Upper lobe of right lung (tissue), 1 donor: ENCODE measurements at places on chromosomes 13 and 19. TPM values are rescaled to one million over a fixed set of nuclear protein-coding genes. Genes with fewer than 3 reads are reported as not detected.

The PALM3 gene
- 10.0 TPM for total RNA-seq

The WDR87 gene
- not detected for total RNA-seq

The SPART gene
- 86.8 TPM for total RNA-seq

The TMEM255B gene
- total RNA-seq, result 43.6 TPM

The KIR3DL1 gene
- 0.23 TPM for total RNA-seq

The IGFL1 gene
- not detected for total RNA-seq

DNA sequence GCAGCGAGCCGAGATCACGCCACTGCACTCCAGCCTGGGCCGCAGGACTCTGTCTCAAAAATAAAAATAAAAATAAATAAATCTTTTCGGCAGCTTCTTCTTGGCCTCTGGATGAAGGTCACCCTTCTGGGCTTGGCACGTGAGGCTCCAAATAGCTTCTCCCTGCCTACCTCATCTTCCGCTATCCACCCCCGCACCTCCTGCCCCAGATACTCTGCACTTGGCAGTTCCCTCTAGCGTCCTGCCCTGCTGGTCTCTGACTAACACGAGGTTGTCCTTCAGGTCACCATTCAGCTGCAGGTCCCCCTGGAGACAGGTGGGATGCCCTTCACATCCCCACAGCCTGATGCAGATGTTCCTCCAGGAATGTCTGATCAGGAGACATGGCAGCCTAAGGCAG lies 8.5 kb upstream of the CCL25 start:
- no peak for DNase-seq
- no peak overlapping the region for H3K27ac ChIP-seq
- no peaks in the 10 kb centered on the region for H3K4me1 ChIP-seq
- no peaks in the 10 kb centered on the region for H3K27me3 ChIP-seq
- no peak overlapping the region for H3K4me3 ChIP-seq

DNA sequence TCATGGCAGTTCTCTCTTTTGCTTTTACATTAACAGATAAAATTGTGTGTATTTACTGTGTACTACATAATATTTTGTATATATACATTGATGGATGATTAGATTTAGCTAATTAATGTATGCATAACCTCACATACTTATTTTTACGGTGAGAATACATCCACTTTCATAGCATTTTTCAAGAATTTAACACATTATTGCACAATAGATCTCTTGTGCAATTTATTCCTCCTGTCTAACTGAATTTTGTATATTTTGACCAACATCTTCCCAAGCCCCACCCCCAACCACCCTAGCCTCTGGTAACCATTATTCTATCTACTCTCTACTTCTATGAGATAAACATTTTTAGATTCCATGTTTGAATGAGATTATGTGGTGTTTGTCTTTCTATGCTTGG lies 194.7 kb downstream of the RBM26 start:
- no peak for DNase-seq
- H3K4me1 ChIP-seq, result no peaks in the 10 kb centered on the region
- H3K27me3 ChIP-seq, result no peaks in the 10 kb centered on the region
- no peaks in the 10 kb centered on the region for H3K36me3 ChIP-seq
- H3K27ac ChIP-seq, result no peak overlapping the region

DNA sequence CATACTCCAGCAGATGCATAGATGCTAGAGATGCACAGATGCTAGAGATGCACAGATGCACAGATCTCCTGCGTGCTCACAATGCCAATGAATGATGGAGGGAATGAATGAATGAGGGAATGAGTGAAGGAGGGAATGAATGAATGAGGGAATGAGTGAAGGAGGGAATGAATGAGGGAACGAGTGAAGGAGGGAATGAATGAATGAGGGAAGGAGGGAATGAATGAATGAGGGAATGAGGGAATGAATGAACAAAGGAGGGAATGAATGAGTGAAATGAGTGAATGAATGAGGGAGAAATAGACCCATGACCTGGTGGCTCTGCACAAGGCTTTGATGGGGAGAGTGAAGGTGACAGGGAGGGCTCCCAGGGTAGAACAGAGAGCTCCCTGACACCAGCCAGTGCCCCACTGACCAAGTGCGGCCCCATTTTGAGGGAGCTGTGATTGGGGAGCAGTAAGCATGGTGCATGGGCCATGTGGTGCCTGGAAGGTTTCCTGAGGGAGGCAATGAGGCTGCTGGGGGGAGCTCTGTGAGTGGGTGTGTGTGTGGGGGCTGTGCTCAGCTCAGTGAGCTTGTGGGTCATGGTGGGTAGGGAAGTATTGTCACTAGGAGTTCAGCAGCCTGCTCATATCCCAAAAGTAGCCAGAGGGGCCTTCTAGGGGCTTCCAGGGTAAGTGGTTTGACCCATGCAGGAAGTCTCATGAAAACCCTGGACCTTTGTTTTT lies 12.7 kb downstream of the SLC27A1 start:
- H3K36me3 ChIP-seq, result no peaks in the 10 kb centered on the region
- no peaks in the 10 kb centered on the region for H3K27me3 ChIP-seq
- no peak for DNase-seq
- H3K27ac ChIP-seq, result no peak overlapping the region
- no peak overlapping the region for H3K4me3 ChIP-seq

- no peak overlapping the region for H3K4me3 ChIP-seq
- H3K36me3 ChIP-seq, result no peaks in the 10 kb centered on the region
- H3K4me1 ChIP-seq, result no peaks in the 10 kb centered on the region
- DNase-seq, result no peak
- no peak overlapping the region for H3K27ac ChIP-seq
Observed at GRCh38 chr13:23086968-23087623, 93.7 kb upstream of the SGCG start.

GRCh38 chr13:37138926-37139325 lies 33.5 kb upstream of the CSNK1A1L start:
- H3K27me3 ChIP-seq, result no peaks in the 10 kb centered on the region
- no peaks in the 10 kb centered on the region for H3K36me3 ChIP-seq
- H3K4me3 ChIP-seq, result no peak overlapping the region
- no peak overlapping the region for H3K27ac ChIP-seq

GRCh38 chr19:2016041-2016807 lies 710 bp upstream of the BTBD2 start:
- no peak for DNase-seq
- no peak overlapping the region for H3K27ac ChIP-seq
- H3K4me3 ChIP-seq, result peak overlapping the region; percentile 20
- H3K4me1 ChIP-seq, result peaks cover 5% of the 10 kb centered on the region
- no peaks in the 10 kb centered on the region for H3K27me3 ChIP-seq
- no peaks in the 10 kb centered on the region for H3K36me3 ChIP-seq

DNA sequence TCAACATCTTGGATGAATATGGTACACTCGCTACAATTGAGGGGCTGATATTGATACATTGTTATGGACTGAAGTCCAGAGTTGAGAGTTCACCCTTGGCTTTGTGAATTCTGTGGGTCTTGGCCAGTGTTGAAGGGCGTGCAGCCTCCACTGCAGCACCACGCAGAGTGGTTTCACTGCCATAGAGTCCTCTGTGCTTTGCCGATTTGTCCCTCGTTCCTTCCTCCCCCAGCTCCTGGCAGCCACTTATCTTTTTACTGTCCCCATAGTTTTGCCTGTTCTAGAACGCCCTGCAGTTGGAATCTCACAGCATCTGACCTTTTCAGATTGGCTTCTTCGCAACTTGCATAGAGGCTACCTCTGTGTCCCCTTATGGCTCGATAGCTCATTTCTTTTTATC lies 57.3 kb upstream of the IRS2 start:
- H3K27me3 ChIP-seq, result no peaks in the 10 kb centered on the region
- no peak for DNase-seq
- no peaks in the 10 kb centered on the region for H3K36me3 ChIP-seq
- no peak overlapping the region for H3K27ac ChIP-seq
- H3K4me1 ChIP-seq, result no peaks in the 10 kb centered on the region
- H3K4me3 ChIP-seq, result no peak overlapping the region

GRCh38 chr13:66673401-66673800 lies 556.7 kb downstream of the PCDH9 start:
- H3K4me3 ChIP-seq, result no peak overlapping the region
- H3K4me1 ChIP-seq, result no peaks in the 10 kb centered on the region
- no peaks in the 10 kb centered on the region for H3K27me3 ChIP-seq
- DNase-seq, result no peak

- no peak overlapping the region for H3K4me3 ChIP-seq
- H3K4me1 ChIP-seq, result peaks cover 42% of the 10 kb centered on the region
- H3K27me3 ChIP-seq, result no peaks in the 10 kb centered on the region
- H3K36me3 ChIP-seq, result peaks cover 29% of the 10 kb centered on the region
- peak overlapping the region; percentile 91 for H3K27ac ChIP-seq
- peak; percentile 70 for DNase-seq
Observed at GRCh38 chr19:46303322-46303690, 6.5 kb downstream of the HIF3A start.

DNA sequence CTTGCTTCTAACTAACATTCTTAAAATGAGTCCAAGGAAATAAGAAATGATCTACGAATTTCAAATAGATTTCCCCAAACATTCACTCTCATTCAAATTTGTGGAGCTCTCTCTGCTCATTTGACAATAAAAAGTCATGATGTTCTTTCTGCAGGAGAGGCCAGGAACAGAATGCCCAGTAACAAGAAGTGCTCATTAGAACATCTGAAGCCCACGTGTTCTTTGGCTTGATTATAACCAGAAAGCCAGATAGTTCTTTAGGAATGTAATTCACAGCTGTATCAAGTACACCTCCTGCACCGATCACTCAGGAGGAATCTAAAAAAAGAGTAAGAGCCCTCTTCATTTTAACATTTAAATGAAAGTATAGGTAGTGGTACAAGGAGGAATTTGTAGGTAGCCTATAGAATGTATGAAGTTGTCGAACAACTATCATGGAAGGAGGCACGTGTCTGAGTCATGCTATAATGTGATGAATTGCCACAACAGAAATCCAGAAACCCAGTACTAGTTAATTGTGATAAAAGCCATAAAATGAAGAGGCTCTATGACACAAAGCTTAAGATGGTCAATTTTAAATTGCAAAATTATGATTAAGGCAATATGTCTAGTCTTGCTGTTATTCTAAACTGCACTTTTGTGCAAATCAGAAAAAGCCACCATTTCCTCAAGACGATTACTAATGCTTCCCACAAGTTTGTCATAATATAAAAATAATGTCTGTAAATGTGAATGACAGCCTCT lies 12.8 kb downstream of the MEDAG start:
- no peaks in the 10 kb centered on the region for H3K4me1 ChIP-seq
- H3K4me3 ChIP-seq, result no peak overlapping the region
- no peaks in the 10 kb centered on the region for H3K27me3 ChIP-seq
- H3K36me3 ChIP-seq, result no peaks in the 10 kb centered on the region
- DNase-seq, result no peak

DNA sequence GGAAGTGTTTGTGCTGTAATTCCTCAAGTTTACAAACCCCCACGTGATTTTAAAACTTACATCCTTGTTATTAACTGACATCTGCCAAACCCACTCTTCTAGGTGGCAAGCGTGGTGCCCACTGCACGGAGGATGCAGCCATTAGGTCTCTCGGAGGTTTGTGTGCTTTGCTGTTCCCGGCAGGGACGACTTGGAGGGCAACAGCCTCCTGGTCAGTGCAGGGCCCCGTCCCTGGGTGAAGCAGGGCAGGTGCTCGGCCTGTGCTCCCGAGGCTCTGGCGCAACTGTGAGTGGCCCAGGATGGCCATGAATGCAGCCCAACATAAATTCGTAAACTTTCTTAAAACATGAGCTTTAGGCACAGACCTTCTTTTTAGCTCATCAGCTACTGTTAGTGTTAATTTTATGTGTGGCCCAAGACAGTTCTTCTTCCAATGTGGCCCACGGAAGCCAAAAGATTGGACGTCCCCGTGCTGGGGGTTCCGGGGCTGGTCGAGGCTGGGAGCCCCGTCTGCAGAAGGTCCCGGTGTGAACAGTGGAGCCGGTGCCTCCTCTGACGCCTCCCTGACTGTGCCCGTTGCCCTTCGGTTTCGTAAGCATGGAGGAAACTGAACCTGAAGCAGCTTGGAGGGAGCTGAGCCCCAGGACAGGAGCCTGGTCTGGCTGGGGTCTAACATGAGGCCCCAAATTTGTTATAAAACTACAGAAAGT lies 11.9 kb downstream of the GAS6 start:
- H3K36me3 ChIP-seq, result no peaks in the 10 kb centered on the region
- no peak for DNase-seq
- H3K27ac ChIP-seq, result no peak overlapping the region
- no peaks in the 10 kb centered on the region for H3K27me3 ChIP-seq

- no peak overlapping the region for H3K4me3 ChIP-seq
- H3K27ac ChIP-seq, result no peak overlapping the region
- DNase-seq, result no peak
- no peaks in the 10 kb centered on the region for H3K4me1 ChIP-seq
- peaks cover 17% of the 10 kb centered on the region for H3K27me3 ChIP-seq
Observed at GRCh38 chr19:51713319-51714285, 10.2 kb downstream of the HAS1 start.

GRCh38 chr13:110640591-110641029 lies 25.3 kb downstream of the NAXD start:
- H3K27ac ChIP-seq, result no peak overlapping the region
- no peak overlapping the region for H3K4me3 ChIP-seq
- H3K4me1 ChIP-seq, result no peaks in the 10 kb centered on the region

- H3K36me3 ChIP-seq, result peaks cover 9% of the 10 kb centered on the region
- DNase-seq, result no peak
- no peak overlapping the region for H3K27ac ChIP-seq
- H3K4me3 ChIP-seq, result no peak overlapping the region
- H3K27me3 ChIP-seq, result no peaks in the 10 kb centered on the region
Observed at GRCh38 chr13:19681517-19681916, 48.1 kb downstream of the MPHOSPH8 start.

DNA sequence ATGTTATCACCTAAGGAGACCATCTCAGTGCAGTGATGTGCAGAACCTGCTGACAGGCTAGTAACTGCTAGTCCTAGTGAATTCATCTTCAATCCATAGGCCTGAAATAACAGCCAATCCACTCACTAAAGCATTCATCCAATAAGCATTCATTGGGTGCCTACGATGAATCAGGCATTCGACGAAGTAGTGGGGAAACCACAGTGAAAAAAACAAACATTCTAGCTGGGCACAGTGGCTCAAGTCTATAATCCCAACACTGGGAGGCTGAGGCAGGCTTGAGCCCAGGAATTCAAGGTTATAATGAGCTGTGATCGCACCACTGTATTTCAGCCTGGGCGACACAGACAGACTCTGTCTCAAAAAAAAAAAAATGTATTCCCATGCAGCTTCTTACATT lies 135.6 kb downstream of the RNF17 start:
- no peak for DNase-seq
- no peak overlapping the region for H3K27ac ChIP-seq
- H3K27me3 ChIP-seq, result no peaks in the 10 kb centered on the region
- no peaks in the 10 kb centered on the region for H3K36me3 ChIP-seq
- H3K4me3 ChIP-seq, result no peak overlapping the region
- H3K4me1 ChIP-seq, result no peaks in the 10 kb centered on the region
